ENCODE measurements at places on chromosomes 16 and 17.

GRCh38 chr17:21297026-21297520, 12.6 kb downstream of the MAP2K3 start:
- DNase-seq = no peak

DNA sequence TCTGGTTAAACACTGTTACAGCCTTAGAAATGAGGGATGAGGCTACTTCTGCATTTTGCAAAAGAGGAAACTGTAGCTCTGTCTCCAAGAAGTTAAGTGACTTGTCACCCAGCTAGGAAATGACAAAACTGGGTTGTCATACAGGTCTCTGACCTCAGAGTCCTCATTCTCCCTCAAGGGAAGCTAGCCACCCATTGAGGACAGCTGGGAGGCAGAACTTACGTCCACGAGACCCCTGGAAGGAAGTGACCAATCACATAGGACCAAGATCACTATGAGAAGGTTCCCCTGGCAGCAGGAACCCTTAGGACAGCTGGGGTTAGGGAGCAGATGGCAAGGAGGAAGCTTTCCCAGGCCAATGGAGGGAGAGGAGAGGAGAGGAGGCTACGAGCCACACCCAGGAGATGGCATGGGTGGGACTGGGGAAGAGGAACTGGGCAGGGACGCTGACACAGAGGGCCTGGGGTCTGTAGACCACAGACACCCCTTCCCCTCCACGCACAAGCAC, 11.2 kb downstream of the METTL22 start:
- no peak for DNase-seq

DNA sequence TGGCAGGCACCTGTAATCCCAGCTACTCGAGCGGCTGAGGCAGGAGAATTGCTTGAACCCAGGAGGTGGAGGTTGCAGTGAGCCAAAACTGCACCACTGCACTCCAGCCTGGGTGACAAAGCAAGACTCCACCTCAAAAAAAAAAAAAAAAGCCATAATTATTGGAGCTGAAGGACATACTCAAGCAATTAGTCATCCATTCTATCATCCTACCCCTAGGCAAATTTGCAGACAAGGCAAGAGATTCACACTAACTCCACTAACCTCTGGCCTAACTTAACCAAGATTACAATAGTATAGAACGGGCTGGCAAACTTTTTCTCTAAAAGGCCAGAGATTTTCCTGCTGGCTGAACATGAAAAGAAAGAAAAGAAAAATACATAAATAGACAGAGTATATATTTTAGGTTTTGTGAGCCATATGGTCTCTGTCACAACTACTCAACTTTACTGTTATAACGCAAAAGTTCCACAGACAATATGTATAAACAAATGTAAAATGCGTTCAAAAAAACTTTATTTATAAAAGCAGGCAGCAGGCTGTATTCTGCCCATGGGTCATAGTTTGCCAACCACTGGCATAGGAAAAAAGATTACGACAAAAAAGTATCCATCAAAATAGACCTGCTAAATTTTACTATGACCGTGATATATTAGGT, 29.7 kb downstream of the BRIP1 start:
- DNase-seq = no peak

DNA sequence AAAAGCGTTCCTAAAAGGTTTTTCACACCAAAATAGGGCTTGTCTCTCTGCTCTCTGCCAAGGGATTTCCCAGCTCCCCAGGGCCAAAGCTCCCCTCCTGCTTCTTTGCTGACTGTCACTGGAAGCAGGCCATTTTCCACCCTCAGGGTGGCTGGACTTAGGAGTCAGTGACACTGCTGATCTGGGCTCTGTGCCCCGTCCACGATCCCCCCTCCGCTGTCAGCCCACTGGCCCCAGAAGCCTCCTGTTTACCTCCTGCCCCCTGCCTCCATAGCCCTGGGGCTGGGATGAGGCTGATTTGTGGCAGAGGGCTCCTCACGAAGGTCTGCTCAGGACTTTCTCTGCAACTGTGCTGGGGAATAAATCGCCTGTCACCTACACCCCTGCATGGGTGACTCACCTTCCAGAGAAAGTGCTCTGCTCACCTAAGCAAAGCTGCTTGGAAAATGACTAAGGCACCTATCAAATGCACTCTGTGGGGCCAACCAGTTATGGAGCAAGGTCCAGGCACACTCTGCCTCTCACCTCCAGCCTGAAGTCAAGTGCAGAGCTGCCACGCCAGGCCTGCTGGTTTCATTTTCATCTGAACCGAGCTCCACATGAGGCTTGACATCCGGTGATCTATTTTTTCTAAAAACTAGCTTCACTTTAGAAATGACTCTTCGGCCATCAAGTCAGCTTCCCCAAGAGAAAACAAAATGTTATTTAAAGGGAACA, 4.9 kb downstream of the MAP3K14 start:
- DNase-seq = peak; percentile 86

- DNase-seq = no peak
Observed at GRCh38 chr17:45946841-45947256, 52.2 kb upstream of the STH start.

DNA sequence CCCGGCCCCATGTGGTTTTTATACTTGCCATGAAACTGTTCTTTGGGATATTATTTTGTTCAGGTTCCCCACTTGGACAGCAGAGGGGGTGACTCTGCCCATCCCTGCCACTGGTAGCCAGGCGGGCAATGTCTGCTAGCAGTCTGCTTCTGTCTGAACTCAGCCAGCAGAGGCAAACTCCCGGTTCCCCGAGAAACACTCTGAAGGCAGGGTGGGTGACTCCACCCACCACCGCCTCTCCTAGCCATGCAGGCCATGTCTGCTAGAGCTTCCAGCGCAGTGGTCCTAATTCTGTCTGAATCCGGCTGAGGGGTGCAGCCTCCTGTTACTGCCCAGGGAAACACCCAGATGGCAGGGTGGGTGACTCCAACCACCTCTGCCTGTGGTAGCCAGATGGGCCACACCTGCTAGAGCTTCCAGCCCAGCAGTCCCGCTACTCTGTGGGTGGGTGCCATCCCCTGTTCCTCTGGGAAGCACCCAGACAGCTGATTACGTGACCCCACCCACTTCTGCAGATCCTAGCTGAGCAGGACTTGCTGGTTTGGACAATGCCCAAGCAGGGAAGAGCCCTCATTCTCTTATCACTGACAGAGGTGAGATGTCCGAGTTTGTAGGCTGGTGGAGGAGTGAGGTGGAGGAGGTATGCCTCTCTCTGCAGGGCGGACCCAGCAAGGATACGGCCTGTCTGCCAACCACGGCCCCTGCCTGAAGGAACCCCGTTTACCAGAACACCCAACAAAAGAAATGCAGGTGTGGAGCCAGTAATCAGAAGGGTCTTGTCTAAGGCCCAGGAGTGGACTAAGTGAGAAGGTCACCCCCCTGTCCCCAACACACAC, 22.4 kb downstream of the NLRP1 start:
- no peak for DNase-seq

- no peak for DNase-seq
Observed at GRCh38 chr17:26962255-26963162, 331.4 kb upstream of the WSB1 start.

DNA sequence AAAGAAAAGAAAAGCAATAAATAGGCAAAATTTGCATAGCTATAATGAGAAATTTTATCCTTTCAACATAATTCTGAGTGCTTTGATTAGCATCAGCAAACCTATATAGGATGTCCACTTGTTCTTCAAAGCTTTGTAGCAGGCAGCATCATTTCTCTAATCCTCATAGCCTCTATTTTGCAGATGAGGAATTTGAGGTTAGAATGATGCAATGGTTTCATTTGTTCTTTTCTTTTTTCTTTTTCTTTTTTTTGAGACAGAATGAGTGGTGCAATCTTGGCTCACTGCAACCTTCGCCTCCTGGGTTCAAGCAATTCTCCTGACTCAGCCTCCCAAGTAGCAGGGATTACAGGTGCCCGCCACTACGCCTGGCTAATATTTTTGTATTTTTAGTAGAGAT, 594.4 kb downstream of the TOX3 start:
- DNase-seq = no peak

All from stimulated activated CD8-positive, alpha-beta memory T cell treated with anti-CD3 and anti-CD28 coated beads, Interleukin-15, amount 100 ng/mL, for 48 hours (primary cell).